RCC 7860 (cell line): ENCODE measurements at places on chromosomes 4 and X.

- DNase-seq: no peak
These were observed 4.6 kb downstream of the PALLD start for GRCh38 chr4:168501407-168501806.

GRCh38 chr4:8434251-8435073 is 6.1 kb downstream of the ACOX3 start:
- DNase-seq: no peak

DNA sequence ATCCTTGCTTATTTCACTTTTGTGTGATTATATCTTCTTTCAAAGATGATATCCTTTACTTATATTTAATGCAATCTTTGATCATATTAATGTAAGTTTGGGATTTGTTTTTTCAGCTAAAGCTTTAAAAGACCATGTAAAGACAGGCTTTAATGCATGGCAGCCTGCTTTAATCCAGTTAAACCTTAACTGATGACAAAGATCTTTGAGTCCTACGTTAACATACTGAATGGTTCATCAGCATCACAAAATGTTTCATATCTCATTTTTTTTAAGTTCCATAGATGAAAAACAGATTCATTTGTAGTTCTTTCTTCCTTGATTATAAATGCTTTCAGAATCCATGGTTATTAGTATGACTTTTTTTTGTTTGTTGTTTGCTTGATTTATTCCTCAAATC is 1102.8 kb downstream of the FSTL5 start:
- DNase-seq: no peak

GRCh38 chr4:109708990-109709389 is 5.7 kb upstream of the CASP6 start:
- DNase-seq: no peak

- no peak for DNase-seq
These were observed 107.6 kb upstream of the CBR4 start for GRCh38 chr4:169117591-169118081.
